ENCODE measurements at places on chromosomes 3 and 15. TPM values are rescaled to one million over a fixed set of nuclear protein-coding genes. Genes with fewer than 3 reads are reported as not detected.

The PATL2 gene
- total RNA-seq, result not detected

DNA sequence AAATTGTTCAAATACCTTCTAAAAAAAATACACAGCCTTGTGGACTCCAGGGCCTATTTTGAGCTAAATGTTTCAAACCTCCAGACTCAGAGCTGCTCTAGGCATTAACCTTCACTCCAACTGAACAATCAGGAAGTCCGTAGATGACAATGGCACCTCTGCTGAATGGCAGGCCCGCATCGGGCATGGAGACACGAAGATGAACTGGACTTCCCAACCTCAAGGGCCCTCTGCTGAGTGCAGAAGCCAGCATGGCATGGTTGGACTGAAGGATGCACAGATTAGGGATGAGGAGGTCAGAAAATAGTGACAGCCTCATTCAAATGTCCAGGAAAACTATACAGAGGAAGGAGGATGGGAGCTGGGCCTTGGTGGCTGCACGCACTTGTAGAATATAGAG is 2.2 kb downstream of the FAM174B start:
- peaks cover 17% of the 10 kb centered on the region for H3K4me1 ChIP-seq
- peaks cover 11% of the 10 kb centered on the region for H3K27me3 ChIP-seq
- no peak for DNase-seq

GRCh38 chr15:63422891-63423590 is 41.4 kb upstream of the CA12 start:
- no peaks in the 10 kb centered on the region for H3K27me3 ChIP-seq
- no peak for DNase-seq
- H3K36me3 ChIP-seq, result no peaks in the 10 kb centered on the region
- no peak overlapping the region for H3K27ac ChIP-seq
- H3K4me1 ChIP-seq, result no peaks in the 10 kb centered on the region

DNA sequence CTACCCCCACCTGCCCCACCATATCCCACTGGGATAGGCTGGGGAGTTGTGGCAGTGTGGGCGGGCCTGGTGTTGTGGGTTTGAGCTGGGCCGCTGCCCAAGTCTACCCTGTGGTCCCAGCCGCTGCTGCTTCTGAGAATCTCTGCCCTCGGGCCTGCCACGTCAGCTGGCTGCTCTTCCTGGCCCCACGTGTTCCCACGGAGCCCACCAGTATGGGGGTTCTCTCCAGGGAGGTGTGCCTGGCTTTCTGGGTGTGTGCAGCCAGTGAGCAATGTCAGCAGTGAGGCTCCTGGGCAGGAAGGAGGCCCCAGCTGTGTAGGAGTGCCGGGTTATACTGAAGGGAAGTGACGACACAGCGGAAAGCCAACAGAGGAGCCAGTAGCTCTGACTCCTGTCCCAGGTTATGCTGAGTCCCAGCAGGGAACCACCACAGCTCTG is 10.5 kb downstream of the GNAI2 start:
- peak overlapping the region; percentile 24 for H3K4me3 ChIP-seq
- H3K27me3 ChIP-seq, result no peaks in the 10 kb centered on the region
- H3K36me3 ChIP-seq, result peaks cover 4% of the 10 kb centered on the region
- H3K4me1 ChIP-seq, result peaks cover 25% of the 10 kb centered on the region
- peak overlapping the region; percentile 91 for H3K27ac ChIP-seq

The TPRG1 gene
- 0.67 TPM for total RNA-seq
